ENCODE measurements at places on chromosomes 12 and 14.

- DNase-seq = no peak
These were observed 40.0 kb downstream of the DAAM1 start for GRCh38 chr14:59228421-59228820.

DNA sequence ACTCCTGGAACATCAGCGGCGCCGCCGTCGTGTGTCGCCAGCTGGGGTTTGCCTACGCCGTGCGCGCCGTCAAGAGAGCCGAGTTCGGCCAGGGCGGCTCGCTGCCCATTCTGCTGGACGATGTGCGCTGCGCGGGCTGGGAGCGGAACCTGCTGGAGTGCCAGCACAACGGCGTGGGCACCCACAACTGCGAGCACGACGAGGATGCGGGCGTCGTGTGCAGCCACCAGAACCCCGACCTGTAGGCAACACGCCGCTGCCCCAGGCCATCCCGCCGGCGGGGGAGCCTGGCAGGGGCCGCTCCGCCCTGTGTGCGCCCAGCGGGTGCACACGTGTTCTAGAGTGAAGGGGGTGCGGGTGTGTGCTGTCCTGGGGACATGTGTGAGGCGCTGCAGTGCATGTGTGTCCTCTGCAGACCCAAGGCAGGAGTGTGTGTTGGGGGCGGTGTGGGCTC, 8.7 kb upstream of the CYP46A1 start:
- no peak for DNase-seq

DNA sequence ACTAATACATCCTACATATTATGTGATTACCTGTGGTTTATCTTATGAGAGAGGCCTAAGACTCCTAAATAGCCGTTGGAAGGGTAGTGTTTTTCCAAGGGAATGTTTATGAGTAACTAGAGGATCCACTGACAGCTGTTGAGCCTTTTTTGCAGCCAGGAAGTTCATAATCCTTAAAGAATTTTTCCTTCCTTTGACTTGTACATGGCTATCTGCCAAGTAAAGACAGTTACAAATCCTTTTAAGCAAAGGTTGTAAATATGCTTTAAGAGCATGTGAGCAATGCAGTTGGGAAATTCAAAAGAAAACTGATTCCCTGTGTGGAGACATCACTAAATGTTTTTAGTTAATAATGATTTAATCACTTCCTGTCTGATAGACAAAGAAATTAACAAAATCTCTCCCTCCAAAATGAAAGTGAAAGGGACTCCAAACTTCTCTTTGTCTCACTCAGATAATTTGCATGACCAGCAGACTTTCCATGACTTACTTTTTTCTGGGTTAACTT, 333.8 kb downstream of the PDZRN4 start:
- DNase-seq = no peak

DNA sequence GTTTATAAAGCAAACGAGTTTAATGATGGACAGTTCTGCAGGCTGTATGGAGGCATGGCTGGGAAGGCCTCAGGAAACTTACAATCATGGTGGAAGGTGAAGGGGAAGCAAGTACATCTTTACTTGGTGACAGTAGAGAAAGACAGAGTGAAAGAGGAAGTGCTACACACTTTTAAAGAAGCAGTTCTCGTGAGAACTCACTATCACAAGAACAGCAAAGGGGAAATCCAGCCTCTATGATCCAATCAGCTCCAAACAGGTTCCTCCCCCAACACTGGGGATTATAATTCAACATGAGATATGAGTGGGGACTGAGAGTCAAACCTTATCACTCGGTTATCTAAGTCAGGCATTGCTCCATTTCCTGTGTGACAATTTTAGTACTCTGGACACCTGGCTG, 189.9 kb upstream of the CNTN1 start:
- DNase-seq = no peak

GRCh38 chr14:58104808-58105207, 47.2 kb downstream of the ARMH4 start:
- no peak for DNase-seq

DNA sequence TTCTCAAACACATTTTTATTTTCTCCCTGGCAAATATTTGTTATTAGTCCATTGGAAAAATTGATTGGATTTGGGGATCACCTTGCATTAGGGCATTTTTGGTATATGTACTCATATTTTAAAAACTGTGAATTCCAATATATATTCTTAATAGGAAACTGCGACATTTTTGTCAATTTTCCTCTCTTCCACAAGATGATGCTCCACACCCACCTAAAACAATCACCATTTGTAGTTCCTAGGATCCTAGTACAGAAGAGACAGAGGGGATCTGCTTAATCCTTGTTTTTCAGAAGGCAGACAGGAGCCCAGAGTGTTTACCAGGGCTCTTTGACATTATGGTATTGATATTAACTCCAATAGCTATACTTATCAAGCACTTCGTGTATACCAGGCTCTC, 22.8 kb upstream of the OASL start:
- DNase-seq = no peak

GRCh38 chr14:48350971-48351370, 675.6 kb upstream of the MDGA2 start:
- DNase-seq = no peak

- DNase-seq = no peak
These were observed 11.9 kb downstream of the GLTP start for GRCh38 chr12:109868182-109869051.

DNA sequence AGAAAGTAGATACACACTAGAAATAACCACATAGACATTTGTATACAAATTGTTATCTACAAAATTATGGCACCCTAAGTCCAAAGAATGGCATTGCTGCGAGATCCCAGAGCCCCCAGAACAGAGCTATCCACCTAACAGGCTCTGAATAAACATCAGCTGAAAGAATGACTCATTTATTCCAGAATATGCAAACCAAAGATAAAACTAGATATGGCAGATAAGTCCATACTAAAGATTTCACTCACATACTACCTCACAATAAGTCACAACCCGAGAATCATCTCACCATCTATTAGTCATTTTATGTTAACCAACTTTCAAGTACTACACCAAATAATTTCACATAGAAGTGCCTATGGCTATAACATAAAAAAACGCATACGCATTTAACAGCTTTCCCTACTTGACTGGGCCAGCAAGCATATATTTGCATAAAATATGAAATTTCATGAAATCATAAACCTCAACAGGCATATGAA, 5.6 kb downstream of the CNIH1 start:
- no peak for DNase-seq

DNA sequence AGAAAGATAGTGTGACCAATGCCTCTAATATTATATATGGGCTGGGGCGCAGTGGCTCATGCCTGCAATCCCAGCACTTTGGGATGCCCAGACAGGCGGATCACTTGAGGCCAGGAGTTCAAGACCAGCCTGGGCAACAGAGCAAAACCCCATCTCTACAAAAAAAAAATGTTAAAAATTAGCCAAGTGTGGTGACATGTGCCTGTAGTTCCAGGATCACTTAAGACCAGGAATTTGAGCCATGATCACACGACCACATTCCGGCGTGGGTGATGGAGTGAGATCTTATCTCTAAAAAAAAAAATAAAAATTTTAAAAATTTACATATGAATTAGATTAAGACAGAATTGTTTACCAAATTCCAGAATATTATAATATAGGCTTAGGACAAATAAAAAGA, 12.0 kb downstream of the TM7SF3 start:
- DNase-seq = no peak

- DNase-seq = no peak
These were observed 204.2 kb downstream of the EFCAB11 start for GRCh38 chr14:89750281-89750755.

DNA sequence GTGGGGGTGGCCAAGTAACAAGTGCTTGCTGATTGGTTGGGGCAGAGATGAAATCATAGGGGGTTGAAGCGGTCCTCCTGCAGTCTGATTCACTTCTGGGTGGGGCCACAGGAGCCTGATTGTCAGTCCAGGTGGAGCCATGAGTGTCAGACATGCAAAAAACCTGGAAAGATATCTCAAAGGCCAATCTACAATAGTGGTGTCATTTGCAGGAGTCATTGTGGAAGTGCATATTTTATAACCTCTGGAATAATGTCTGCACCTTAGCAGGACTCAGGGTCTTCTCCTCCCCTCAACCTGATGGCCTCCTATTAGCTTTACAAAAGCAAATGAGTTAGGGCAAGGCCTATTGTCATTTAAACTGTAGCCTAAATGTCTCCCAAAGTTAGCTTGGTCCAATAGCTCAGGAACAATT, 241.4 kb downstream of the NUAK1 start:
- no peak for DNase-seq

DNA sequence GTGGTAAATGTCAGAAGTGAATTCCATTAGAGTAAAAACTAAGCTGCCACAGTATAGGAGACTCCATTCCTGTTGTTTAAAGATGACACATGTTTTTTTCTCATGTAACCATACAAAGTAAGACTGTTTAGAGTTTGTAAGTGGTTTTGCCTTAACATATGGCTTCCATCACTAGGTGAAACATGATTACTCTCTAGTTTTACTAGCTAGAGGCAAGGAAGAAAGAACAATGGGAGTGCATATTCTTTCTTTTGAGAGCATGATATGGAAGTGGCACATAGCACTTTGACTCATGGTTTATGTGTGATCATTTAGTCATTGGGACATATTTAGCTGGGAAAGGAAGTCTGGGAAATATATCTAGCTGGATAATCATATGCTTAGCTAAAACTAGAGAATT, 7.7 kb downstream of the ATF7IP start:
- no peak for DNase-seq

DNA sequence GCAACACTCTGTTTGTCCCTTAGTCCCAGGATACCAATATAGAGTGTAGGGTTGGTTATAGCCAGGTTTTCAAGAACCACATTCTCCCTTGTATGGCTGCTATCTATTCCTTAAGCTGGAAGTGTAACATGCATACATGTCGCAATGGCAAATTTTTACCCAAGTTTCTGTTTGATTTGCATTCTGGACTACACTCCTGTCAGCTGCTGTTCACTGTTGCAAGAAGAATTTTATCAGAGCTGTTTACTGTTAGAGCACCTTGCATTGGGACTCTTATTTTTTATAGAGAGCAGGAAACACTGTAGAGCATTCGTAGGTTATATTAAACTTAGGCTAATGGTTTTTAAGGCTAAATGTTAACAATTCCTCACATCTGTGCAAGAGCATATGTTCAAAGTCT, 376.0 kb upstream of the LRFN5 start:
- DNase-seq = no peak

DNA sequence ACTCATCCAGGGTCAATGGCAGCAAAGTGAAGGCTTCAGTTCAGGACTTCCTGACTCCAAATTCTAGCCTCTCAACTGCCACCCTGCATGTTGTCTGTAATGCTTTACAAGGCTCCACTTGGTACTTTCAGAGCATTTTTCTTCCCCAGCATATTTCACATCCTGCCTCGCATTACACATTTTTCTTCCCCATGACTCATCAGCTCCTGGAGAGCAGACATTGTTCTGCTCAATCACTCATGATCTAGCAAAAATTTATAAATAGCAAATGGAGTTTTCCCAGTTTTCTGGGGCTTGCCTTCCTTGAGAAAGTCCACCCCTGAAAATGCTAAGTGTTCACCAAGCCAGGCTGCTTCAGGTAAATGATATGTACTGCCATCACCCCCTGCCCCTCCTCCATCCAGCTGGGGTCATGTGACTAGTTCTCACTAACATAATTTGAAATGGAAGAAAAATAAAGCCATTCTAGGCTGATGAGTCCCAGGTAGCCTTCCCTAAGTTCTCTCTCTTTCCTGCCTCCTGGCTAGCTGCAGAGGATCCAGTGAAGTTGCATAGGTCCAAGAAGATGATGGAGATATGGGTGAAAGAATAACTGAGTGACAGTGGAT, 69.4 kb downstream of the ARMH4 start:
- DNase-seq = no peak

- no peak for DNase-seq
These were observed 82.6 kb upstream of the FUT8 start for GRCh38 chr14:65329911-65330310.

DNA sequence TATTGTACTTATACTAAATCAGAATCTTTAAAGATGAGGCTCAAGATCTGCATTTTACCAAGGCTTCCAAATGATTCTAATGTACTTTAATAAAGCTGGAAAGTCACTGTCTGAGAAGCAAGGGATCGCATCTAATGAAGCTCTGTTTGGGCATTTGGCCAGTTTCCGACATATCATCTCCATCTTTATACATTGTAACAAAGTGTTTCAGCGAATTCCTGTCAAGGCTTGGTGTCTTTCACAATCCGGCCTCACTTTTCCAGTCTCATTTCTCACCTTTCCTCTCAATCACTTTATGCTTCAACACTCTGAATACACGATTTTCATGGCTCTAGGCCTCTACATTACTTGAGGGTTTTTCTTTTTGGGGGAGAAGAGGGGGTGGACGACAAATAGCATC, 27.5 kb upstream of the INSM2 start:
- no peak for DNase-seq

GRCh38 chr14:90733139-90733808, 83.0 kb downstream of the TTC7B start:
- no peak for DNase-seq

DNA sequence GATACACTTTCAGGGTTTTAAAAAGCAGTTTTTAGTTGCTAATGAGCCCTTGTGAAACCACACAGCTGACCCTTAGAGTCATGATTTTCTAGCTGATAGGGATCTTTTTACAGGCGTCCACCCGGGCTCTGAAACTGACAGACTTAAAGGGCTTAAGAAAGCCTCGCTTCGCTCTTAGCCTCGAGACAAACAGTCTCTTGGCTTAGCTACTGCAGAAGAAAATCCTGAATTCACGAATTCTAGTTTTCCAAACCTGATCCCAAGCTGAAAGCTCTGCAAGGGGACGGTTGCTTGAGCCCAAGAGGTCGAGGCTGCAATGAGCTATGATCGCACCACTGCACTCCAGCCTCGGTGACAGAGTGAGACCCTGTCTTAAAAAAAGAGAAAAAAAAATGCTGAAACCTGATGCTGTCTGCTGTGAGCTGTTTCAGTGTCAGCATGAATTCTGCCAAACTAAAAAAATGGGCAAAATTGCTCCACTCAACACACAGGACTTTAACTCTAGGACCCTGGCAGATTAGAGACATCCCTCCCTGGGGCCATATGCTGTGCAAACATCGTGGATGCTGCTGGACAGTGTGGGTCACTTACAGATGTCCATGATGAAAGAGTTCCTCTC, 3.1 kb upstream of the HPD start:
- DNase-seq = no peak

GRCh38 chr14:59897757-59898383, 22.1 kb upstream of the LRRC9 start:
- no peak for DNase-seq

DNA sequence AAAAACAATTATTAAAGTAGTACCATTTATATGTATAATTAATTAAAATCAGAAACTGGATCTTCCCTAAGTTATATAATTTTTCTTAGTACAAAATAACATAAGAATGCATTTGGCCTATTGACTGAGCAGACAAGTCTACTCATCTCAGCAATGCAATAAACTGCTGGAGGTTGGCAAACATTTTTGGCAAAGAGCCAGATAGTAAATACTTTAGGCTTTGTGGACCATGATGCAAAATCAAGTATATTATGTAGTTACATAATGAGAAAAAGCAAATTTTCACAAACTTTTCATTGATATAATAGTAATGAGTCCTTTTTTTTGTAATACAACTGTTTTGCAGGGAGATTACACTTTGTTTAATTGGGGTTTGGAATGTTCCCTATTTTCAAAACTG, 30.9 kb downstream of the ERGIC2 start:
- no peak for DNase-seq
